ENCODE measurements at places on chromosomes 1 and 21.

DNA sequence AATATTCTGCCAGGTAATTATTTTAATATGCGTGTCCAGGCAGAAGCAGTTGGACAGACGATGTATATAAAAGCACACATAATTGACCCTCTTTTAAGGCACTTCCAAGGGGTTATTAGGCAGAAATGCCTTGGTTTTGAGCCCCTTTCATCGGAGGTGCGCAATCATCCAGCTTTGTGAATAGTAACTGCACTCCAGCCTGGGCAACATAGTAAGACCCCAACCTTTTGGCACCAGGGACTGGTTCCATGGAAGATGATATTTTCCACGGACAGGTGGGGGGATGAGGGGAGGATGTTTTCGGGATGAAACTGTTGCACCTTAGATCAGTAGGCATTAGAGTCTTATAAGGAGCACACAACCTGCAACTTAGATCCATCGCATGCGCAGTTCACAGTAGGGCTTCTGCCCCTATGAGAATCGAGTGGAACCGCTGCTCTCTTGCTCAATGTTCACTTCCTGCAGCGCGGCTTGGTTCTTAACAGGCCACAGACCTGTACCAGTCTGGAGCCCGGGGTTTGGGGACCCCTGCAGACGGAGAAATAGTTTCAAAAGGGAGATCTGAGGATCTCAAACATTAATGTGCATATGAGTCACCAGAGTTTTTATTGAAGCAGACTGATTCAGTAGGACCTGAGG lies 1.8 kb upstream of the MCOLN2 start:
- DNase-seq: no peak

DNA sequence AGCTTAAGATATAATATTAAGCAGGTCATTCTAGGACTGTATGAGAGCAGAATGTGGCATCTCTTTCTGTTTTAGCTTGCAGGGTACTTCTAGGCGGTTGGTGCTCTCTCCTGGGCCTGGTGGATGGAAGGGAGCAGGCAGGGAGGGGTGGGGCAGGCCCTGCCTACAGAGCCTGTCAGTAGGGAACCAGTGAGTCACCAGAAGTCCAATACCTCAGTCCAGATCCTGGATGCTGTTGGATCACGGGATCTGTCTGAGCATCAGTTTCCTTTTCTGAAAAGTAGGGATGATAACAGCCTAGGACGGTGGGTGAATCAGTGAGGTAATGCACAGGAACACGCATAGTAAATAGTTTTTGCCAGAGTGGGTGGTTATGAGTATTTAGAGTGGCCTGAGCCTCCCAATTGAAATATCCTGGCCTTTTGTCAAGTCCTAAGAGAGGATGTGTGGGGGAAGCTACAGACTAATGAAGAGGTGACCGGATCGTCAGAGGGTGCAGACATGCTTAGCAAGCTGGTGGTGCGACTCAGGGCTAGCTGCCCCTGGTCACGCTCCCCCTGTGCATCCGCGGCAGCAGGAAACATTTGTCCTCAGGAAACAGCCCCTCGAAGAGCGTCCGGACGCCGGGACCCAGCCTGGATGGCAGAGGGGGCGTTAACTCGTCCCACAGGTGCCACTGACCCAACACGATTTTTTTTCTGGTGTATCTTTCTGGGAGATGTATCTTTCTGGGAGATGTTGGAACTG lies 23.9 kb downstream of the NAV1 start:
- no peak for DNase-seq

GRCh38 chr1:85572574-85572973 lies 8.0 kb upstream of the CCN1 start:
- DNase-seq: no peak

DNA sequence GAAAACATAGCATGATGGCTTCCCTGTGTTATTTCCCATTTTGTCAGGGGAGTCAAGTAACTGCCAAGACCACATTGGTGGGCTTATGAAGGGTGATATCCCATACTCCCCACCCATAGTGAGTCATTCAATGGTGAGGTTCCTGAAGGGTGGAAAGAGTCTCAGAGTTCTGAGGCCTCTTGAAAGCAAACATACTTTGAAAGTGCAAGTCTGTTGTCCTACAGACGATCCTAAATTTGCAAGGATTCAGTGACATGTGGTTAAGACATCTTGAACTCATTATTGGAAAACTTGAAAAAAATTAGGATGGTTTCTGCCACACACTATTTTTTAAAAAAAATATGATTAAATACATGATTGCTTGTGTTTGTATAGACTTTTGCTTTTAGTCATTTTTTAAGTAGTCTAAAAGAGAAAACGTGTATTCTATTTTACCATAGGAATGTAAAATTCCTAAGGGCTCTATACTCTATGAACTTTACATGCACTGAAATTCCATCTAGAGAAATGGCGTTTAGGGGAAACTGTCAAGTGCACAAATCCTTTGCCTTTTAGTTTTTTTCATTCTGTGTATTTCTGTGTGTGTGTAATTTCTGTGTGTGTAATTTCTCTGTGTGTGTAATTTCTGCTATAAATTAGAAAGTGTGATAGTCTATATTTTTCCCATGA lies 225.5 kb upstream of the ADAMTS5 start:
- DNase-seq: no peak

- peak; percentile 18 for DNase-seq
Observed at GRCh38 chr1:116951200-116951935, 41.7 kb downstream of the PTGFRN start.
